ENCODE measurements at places on chromosomes 5 and 9. TPM values are rescaled to one million over a fixed set of nuclear protein-coding genes. Genes with fewer than 3 reads are reported as not detected.

C9orf43 gene
- 0.83 TPM for total RNA-seq

TLX3 gene
- total RNA-seq = not detected

DNA sequence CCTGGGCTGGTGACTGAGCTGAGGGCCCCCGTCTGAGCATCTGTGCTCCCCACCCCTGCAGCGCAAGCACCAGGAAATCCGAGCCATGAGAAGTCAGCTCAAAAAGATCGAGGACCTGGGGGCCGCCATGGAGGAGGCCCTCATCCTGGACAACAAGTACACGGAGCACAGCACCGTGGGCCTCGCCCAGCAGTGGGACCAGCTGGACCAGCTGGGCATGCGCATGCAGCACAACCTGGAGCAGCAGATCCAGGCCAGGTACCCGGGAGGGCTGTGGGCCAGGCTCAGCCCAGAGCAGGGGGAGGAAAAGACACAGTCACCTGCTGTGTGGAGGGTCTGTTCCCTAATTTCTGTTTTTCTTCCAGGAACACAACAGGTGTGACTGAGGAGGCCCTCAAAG, 24.6 kb downstream of the DYNC2I2 start:
- no peak for DNase-seq

DNA sequence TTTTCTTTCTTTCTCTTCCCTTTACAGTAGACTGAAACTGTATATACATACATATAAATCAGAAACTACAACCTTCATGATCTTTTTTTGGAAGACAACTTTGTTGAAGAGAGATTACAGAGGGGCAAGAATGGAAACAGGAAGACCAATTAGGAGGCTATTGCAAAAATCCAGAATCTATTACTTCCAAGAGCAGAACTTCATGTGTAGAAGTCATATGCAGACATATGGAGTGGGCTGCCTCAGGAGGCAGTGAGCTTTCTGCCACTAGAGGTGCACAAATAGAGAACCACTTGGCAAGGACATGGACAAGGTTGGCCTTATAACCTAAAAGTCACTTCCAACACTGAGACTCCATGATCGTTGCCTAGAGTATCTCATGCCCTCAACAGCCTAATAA, 157.8 kb upstream of the NR4A3 start:
- no peak for DNase-seq

- DNase-seq = peak; percentile 31
Observed at GRCh38 chr9:34589636-34590380, at the start of gene CNTFR. Gene CNTFR, minus strand, starts transcription at chr9:34589724. Its CDS starts 20,743 bp downstream, at chr9:34568981.

- DNase-seq = no peak
Observed at GRCh38 chr5:144142139-144142823, 28.2 kb downstream of the YIPF5 start.

DNA sequence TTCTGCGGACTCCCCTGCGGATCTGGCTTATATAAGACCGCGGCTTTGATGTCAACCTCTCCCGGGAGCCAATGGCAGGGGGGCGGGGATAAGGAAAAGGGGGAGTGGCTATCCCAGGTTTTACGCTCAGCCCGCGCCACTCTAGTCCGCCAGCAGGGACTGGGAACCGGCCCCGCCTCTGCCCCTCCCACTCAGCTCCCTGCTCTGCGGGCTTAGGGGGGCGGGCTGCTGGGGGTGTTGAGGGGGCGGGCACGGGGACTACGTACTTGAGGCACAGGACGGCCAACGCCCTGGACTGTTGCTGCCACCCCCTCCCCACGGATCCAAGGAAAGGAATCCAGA, at the start of gene HAND1:
HAND1 (minus strand) TSS at position 4 of the 342 bp plus-strand sequence. CDS start 219 bp downstream, outside the sequence.
- no peak for DNase-seq

DNA sequence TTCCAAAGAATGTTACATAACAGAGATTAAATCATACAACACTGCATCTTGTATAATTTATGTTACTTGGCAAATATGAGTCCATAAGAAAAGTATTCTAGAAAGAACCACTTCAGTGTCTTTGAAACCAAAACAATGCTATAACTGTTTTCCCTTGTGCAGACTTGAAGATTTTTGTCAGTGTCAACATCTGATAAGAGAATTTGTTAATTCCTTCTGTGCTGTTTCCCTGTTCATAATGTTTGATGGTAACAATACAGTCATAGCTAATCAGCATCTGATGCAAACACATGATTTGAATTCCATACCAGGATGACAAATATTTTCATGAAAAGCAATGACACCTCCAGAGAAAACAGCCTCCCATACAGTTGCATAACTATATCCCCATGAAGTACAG, 306.8 kb downstream of the SEMA5A start:
- no peak for DNase-seq

DNA sequence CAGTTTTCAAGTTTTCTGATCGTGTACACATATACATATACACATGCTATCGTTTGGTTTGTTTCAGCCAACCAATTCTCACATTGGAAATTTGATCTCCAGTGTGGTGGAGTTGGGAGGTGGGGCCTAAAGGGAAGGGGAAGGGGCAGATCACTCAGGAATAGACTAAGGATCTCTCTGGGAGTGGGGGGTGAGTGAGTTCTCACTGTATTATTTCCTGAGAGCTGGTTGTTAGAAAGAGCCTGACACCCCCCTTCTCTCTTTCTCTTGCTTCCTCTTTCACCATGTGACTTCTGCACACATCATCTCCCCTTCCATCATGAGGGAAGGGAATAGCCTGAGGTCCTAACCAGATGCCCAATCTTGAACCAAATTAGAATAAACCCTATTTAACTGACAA, 551.7 kb downstream of the MAT2B start:
- DNase-seq = no peak

DNA sequence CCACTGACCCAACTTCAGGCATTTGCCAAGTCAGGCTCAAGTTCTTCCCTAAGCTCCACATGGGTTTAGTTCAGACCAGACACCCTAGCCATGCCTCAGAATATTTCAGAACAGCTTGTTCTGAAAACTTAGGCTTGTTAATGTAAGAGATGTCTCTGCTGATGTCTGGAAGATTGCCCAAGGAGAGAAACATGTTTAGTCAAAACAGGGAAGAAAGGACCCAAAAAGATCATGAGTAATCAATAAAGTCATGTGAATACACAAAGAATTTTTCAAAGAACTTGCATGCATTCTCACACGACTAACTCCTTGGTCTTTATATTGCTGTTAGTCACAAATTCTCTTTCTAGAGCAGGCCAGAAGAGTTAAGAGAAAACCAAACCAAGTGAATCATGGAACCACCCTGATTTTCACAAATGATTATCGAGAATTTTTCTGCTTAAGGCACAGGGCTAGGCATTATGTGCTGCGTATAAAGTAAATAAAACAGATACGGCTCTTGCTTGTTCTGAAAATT, 158.1 kb upstream of the HMHB1 start:
- no peak for DNase-seq

DNA sequence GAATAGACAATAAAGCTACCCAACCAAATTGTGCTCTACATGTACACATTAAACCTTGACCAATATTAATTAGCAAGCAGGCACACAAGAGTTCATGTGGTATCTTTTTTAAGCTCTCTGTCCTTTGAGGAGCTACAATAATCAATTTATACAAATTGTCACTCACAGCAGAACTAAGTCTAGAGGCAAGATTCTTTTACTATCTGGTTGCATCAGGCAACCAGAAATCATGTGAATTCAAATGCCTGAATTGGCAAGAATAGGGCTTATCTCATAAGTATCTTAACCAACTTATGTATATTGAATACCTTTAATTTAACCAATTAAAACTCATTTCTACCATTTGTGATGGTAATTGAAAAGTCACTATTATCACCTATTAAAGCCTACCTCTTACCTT, 145.5 kb upstream of the HAPLN1 start:
- DNase-seq = no peak

GRCh38 chr9:96581786-96582185, 37.9 kb downstream of the CDC14B start:
- no peak for DNase-seq

CARD19 gene
- total RNA-seq = 43.4 TPM

ZDHHC21 gene
- total RNA-seq = 5.2 TPM

Measured in activated CD8-positive, alpha-beta T cell treated with anti-CD3 and anti-CD28 coated beads for 36 hours (primary cell).